ENCODE measurements at places on chromosomes 7 and 10. TPM values are rescaled to one million over a fixed set of nuclear protein-coding genes. Genes with fewer than 3 reads are reported as not detected.
A peak's percentile ranks its signal among the peaks of the same experiment; 100 is the strongest.

DNA sequence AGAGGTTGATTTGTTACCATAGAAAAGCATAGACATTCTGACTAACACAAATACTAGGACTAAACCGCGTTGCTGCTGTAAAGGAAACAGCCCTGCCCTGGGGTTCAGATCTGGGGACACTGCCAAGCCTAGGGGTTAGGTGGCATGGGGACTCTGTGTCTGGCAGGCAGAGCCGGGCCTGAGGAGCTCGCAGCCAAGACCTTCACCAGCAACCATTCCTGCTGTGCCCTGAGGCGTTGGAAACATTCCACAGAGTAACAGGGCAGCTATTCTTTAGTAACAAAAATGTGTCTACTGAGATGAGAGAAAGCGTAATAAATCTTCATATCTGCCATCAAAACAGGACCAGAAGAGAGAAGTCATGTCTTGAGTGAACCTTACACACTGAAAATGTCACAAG lies 280.5 kb downstream of the POM121L12 start:
- DNase-seq = no peak
- no peak overlapping the region for H3K4me3 ChIP-seq
- H3K27me3 ChIP-seq = no peaks in the 10 kb centered on the region
- no peaks in the 10 kb centered on the region for H3K36me3 ChIP-seq
- no peaks in the 10 kb centered on the region for H3K4me1 ChIP-seq
- H3K27ac ChIP-seq = no peak overlapping the region

- peaks cover 2% of the 10 kb centered on the region for H3K27me3 ChIP-seq
- H3K4me3 ChIP-seq = no peak overlapping the region
- H3K27ac ChIP-seq = no peak overlapping the region
Measured at GRCh38 chr7:55189146-55189766, 170.4 kb downstream of the EGFR start.

- H3K4me1 ChIP-seq = peaks cover 7% of the 10 kb centered on the region
- DNase-seq = no peak
- peaks cover 10% of the 10 kb centered on the region for H3K27me3 ChIP-seq
Measured at GRCh38 chr10:101027106-101027720, 3.7 kb downstream of the PDZD7 start.

- no peaks in the 10 kb centered on the region for H3K4me1 ChIP-seq
- no peak for DNase-seq
- H3K27ac ChIP-seq = no peak overlapping the region
- H3K27me3 ChIP-seq = peaks cover 1% of the 10 kb centered on the region
- no peak overlapping the region for H3K4me3 ChIP-seq
Measured at GRCh38 chr10:111455776-111456426, 379.1 kb downstream of the ADRA2A start.

GRCh38 chr10:113665806-113666354 lies 2.0 kb upstream of the NRAP start:
- H3K4me3 ChIP-seq = no peak overlapping the region
- peak overlapping the region; percentile 91 for H3K27ac ChIP-seq
- no peak for DNase-seq
- peaks cover 11% of the 10 kb centered on the region for H3K27me3 ChIP-seq
- H3K4me1 ChIP-seq = peaks cover 14% of the 10 kb centered on the region

- no peak for DNase-seq
- H3K27ac ChIP-seq = peak overlapping the region; percentile 42
- no peak overlapping the region for H3K4me3 ChIP-seq
- peaks cover 15% of the 10 kb centered on the region for H3K36me3 ChIP-seq
Measured at GRCh38 chr10:68787813-68788212, 39.5 kb upstream of the STOX1 start.

- no peak for DNase-seq
- H3K27ac ChIP-seq = no peak overlapping the region
- H3K36me3 ChIP-seq = no peaks in the 10 kb centered on the region
- H3K4me1 ChIP-seq = no peaks in the 10 kb centered on the region
Measured at GRCh38 chr10:48750019-48750418, 65.3 kb downstream of the WDFY4 start.

DNA sequence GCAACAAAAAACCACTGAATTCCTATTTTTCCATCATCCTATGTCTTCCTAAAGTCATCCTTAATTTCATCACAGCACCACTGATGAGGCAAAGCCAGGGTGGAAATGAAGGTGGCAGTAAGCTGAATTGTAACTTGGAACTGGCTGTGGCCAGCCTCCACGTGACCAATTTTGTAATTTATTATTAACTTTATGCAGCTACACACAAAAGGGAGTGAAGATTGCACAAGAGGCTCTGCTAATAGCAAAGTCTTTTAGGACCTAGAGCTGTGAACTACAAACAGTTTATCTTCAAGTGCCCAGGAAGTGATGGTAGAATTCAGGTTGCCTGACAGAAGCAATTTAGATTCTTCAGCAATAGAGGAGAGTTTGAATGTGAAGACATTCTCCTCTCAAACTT lies 176.4 kb downstream of the CCDC71L start:
- H3K36me3 ChIP-seq = no peaks in the 10 kb centered on the region
- H3K4me3 ChIP-seq = no peak overlapping the region
- peaks cover 18% of the 10 kb centered on the region for H3K27me3 ChIP-seq

GRCh38 chr10:96416643-96417042 lies 57.8 kb upstream of the OPALIN start:
- DNase-seq = no peak
- no peak overlapping the region for H3K4me3 ChIP-seq
- no peaks in the 10 kb centered on the region for H3K36me3 ChIP-seq
- H3K4me1 ChIP-seq = no peaks in the 10 kb centered on the region
- peaks cover 4% of the 10 kb centered on the region for H3K27me3 ChIP-seq
- no peak overlapping the region for H3K27ac ChIP-seq

DNA sequence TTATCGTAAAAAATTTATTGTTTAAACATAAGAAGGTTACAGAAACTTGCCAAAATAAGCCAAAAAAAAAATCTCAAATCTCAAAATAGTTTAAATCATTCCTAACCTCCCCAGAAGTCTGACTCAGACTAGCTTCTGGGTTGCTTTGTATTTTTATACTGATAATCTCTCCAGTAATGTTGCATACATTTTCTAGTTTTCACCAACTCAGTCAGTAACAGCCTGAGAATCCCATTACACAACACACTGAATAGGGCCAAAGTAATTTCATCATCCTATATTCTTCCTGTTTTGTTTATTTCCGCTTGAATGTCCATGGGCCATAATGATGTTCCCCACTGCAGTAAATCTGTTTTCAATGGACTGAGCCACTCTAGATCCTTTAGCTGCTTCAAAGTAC lies 478.5 kb downstream of the GPAM start:
- H3K27me3 ChIP-seq = no peaks in the 10 kb centered on the region

- H3K36me3 ChIP-seq = no peaks in the 10 kb centered on the region
- peaks cover 12% of the 10 kb centered on the region for H3K4me1 ChIP-seq
- H3K27me3 ChIP-seq = peaks cover 16% of the 10 kb centered on the region
- DNase-seq = no peak
Measured at GRCh38 chr10:103551619-103552602, 58.4 kb downstream of the NEURL1 start.

- H3K4me1 ChIP-seq = peaks cover 16% of the 10 kb centered on the region
- peak overlapping the region; percentile 92 for H3K4me3 ChIP-seq
- peak overlapping the region; percentile 84 for H3K27ac ChIP-seq
- no peak for DNase-seq
- H3K36me3 ChIP-seq = peaks cover 3% of the 10 kb centered on the region
- H3K27me3 ChIP-seq = peaks cover 5% of the 10 kb centered on the region
Measured at GRCh38 chr10:7819121-7819460, 786 bp downstream of the TAF3 start.

DNA sequence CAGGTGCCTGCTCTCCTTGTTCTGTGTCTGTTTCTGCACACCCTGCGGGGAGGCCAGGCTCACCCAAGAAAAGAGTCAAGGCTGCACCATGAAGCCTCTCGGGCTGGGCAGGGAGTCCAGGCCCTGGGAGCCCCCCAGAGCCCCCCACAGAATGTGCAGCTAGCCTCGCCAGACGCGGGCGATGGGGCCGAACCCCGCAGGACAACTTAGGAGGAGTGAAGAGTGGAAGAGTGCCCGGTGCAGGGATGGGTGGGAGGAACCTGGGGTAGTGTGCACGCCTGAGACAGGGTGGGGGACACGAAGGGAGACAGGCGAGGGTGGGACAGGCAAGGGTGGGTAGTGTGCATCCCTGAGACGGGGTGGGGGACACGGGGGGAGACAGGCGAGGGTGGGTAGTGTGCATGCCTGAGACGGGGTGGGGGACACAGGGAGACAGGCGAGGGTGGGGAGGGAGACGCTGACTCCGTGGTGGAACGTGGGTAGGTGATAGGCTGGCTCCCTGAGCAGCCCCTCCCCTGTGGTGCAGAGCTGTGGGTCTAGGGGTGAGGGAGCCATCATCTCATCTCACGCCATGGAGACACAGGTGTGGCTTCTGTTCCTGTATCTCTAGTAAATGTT lies 615.4 kb downstream of the DNAJB6 start:
- no peaks in the 10 kb centered on the region for H3K36me3 ChIP-seq
- H3K27ac ChIP-seq = no peak overlapping the region
- no peaks in the 10 kb centered on the region for H3K4me1 ChIP-seq
- DNase-seq = no peak
- no peak overlapping the region for H3K4me3 ChIP-seq

DNA sequence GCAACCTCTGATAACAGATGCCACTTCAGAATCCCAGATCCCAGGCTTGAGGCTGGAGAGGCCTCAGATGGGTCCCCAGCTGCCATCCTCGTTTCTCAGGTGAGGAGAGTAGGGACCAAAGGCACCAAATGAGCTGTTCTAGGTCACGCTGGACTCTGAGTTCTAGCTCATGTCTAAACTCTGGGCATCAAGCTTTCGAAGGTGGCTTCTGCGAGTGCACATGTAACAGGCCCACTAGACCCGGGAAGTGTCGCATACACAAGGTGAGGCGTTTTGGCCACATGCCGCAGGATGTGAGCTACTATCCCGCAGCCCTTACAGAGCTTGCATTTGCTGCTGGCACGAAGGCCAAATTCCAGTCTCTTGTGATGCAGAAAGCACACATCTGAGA lies 355.1 kb upstream of the SHH start:
- no peaks in the 10 kb centered on the region for H3K4me1 ChIP-seq
- H3K27ac ChIP-seq = no peak overlapping the region
- no peak for DNase-seq
- peaks cover 18% of the 10 kb centered on the region for H3K27me3 ChIP-seq

DNA sequence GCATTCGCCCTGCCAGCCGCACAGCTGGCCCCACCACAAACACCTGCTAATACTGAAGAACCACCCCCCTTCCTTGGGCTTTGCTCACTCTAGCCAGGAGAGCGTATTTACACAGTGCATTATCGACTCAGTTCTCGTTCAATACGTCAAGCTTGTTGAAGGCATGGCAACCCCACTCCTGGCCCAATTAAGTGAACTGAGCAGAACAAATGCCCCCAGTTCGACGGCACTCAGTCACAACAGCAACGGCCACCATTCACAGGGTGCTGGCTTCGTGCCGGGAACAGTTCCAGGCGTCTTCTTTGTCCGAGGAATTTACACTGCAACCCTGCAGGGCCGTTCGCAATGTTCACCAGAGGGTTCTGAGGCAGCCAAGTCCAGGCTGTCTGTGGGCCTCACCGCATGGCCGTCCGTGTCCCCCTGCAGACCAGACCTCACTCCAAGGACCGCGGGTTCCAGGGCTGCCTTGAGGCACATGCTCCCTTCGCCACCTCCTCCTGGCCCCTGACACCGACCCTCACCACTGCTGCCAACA lies 175.3 kb downstream of the DIP2C start:
- no peak overlapping the region for H3K27ac ChIP-seq
- DNase-seq = no peak
- H3K27me3 ChIP-seq = peaks cover 5% of the 10 kb centered on the region
- H3K36me3 ChIP-seq = no peaks in the 10 kb centered on the region
- peaks cover 11% of the 10 kb centered on the region for H3K4me1 ChIP-seq
- H3K4me3 ChIP-seq = no peak overlapping the region

- no peak overlapping the region for H3K27ac ChIP-seq
- H3K27me3 ChIP-seq = peaks cover 2% of the 10 kb centered on the region
- H3K4me1 ChIP-seq = no peaks in the 10 kb centered on the region
- no peak overlapping the region for H3K4me3 ChIP-seq
- no peaks in the 10 kb centered on the region for H3K36me3 ChIP-seq
- no peak for DNase-seq
Measured at GRCh38 chr7:1703441-1703840, 33.4 kb downstream of the ELFN1 start.

GRCh38 chr7:66452165-66452564 lies 176.5 kb upstream of the KCTD7 start:
- H3K4me3 ChIP-seq = no peak overlapping the region
- H3K27ac ChIP-seq = no peak overlapping the region
- no peak for DNase-seq
- peaks cover 9% of the 10 kb centered on the region for H3K36me3 ChIP-seq
- no peaks in the 10 kb centered on the region for H3K27me3 ChIP-seq
- H3K4me1 ChIP-seq = peaks cover 9% of the 10 kb centered on the region

GRCh38 chr7:74012842-74013249 lies 15.1 kb upstream of the ELN start:
- H3K36me3 ChIP-seq = no peaks in the 10 kb centered on the region
- peaks cover 5% of the 10 kb centered on the region for H3K27me3 ChIP-seq
- H3K4me3 ChIP-seq = no peak overlapping the region
- H3K27ac ChIP-seq = no peak overlapping the region

DNA sequence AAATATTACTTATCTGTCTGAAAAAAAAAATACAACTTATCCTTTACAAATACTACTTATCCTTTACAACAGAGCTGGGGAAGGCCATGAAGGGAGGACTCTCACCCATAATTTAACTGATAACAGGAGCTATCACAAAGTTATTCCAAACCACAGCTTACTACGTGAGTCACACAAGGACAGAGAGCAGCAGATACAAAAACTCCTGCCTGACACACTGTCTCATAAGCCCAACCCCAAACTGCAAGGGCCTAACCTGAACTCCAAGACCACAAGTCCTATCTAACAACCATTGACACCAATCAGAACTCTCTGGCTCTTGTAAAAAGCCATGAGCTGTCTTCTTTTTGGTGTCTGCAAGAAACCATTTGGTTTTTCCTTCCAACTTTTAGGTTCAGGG lies 28.5 kb upstream of the CXCL12 start:
- no peak for DNase-seq
- no peak overlapping the region for H3K4me3 ChIP-seq
- no peak overlapping the region for H3K27ac ChIP-seq
- no peaks in the 10 kb centered on the region for H3K36me3 ChIP-seq
- no peaks in the 10 kb centered on the region for H3K4me1 ChIP-seq

The METTL27 gene
- total RNA-seq = 0.74 TPM

The OGDHL gene
- not detected for total RNA-seq

The ADD3 gene
- total RNA-seq = 212 TPM

The CPEB3 gene
- total RNA-seq = 3.5 TPM

The PBLD gene
- total RNA-seq = 1.6 TPM

The AKR1C4 gene
- not detected for total RNA-seq

The TRPV6 gene
- total RNA-seq = not detected

The PPP1R17 gene
- total RNA-seq = not detected

The LIPF gene
- not detected for total RNA-seq

The PTPRE gene
- 37.3 TPM for total RNA-seq
